ENCODE measurements at places on chromosomes 1 and 21.

DNA sequence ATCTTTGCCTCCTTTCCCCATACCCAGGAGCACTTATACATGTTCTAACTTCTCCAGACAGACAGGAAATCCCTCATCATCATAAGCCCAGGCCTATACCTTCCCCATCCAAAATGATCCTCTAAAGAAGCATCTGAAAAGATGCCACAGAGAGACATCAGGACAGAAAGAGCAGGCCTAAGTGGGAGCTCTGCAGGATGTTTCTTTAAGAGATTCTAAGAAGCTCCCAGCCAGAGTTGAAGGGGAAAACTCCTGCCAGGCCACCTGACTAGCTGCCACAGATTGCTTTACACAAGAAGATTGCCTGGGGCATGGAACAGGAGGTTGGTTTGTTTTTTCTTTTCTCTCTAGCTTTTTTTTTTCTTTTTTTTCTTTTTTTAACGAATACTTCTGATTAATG, 275.8 kb downstream of the VAV3 start:
- H3K4me1 ChIP-seq, result no peaks in the 10 kb centered on the region
- H3K36me3 ChIP-seq, result no peaks in the 10 kb centered on the region
- no peak overlapping the region for H3K4me3 ChIP-seq
- H3K27me3 ChIP-seq, result no peaks in the 10 kb centered on the region
- no peak for DNase-seq
- no peak overlapping the region for H3K27ac ChIP-seq

DNA sequence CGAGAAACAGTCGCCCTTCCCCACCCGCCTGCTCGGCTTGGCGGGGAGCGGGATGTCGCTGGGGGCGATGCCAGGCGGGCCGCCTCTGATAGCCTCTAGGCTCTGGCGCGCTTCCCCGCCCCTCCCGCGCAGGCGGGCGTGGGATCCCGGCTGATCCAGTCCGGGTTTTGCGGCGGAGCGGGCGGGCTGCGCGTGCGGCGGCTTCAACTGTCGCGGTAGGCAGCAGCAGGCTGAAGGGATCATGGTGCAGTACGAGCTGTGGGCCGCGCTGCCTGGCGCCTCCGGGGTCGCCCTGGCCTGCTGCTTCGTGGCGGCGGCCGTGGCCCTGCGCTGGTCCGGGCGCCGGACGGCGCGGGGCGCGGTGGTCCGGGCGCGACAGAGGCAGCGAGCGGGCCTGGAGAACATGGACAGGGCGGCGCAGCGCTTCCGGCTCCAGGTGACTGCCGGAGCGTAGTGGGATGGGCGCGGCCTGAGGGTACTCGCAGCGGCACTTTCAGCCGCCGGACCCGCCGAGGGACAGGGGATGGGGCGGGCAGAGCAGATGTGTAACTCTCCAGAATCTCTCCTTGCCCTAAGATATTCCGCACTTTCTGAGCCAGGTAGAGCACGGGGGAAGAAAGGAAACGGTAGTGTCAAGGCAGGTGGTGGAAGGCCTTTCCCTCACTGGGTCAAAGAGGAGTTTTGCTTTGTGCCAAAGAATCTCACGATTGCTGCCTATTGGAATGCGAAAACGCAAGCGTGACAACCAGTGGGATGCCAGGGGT, at the start of gene FAAH:
Gene FAAH, plus strand, starts transcription at position 210 of the 764 bp plus-strand sequence. Its CDS starts 32 bp downstream, at position 242.
- peak within 1 kb of the TSS; percentile 72 for H3K4me3 ChIP-seq
- H3K36me3 ChIP-seq, result no peaks in the 10 kb centered on the region
- H3K27me3 ChIP-seq, result no peaks in the 10 kb centered on the region
- H3K4me1 ChIP-seq, result peaks cover 12% of the 10 kb centered on the region
- DNase-seq, result peak; percentile 56
- no peak within 1 kb of the TSS for H3K27ac ChIP-seq

GRCh38 chr21:34023691-34024373, 49.5 kb upstream of the MRPS6 start:
- H3K4me3 ChIP-seq, result no peak overlapping the region
- DNase-seq, result no peak
- no peaks in the 10 kb centered on the region for H3K36me3 ChIP-seq
- no peak overlapping the region for H3K27ac ChIP-seq
- H3K4me1 ChIP-seq, result peaks cover 3% of the 10 kb centered on the region

DNA sequence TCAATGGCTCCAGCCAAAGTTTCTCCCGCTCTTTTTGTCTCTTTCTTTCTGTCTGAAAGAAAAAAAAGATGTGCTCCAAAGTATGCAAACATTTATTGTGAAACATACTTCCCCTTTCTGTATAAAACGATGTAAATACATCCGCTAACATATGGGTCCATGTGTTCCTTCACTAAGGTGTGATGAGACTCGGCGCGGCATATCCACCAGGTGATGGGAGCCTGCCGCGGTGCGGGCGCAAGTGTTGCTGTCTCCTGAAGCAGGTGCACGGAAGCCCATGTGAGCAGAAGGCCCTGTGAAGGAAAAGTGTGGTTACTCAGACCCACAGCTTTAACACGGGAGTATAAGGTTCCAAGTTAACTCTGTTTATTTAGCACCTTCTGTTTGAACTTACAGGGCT, 466.6 kb upstream of the C1orf87 start:
- H3K27me3 ChIP-seq, result no peaks in the 10 kb centered on the region
- H3K4me1 ChIP-seq, result no peaks in the 10 kb centered on the region
- H3K36me3 ChIP-seq, result no peaks in the 10 kb centered on the region
- no peak for DNase-seq

- H3K27me3 ChIP-seq, result no peaks in the 10 kb centered on the region
- H3K4me3 ChIP-seq, result no peak overlapping the region
- no peak overlapping the region for H3K27ac ChIP-seq
- no peaks in the 10 kb centered on the region for H3K36me3 ChIP-seq
- no peaks in the 10 kb centered on the region for H3K4me1 ChIP-seq
Measured at GRCh38 chr1:76068542-76068941, 6.0 kb upstream of the ST6GALNAC3 start.

GRCh38 chr1:3356827-3357460, 97.5 kb upstream of the ARHGEF16 start:
- H3K4me3 ChIP-seq, result no peak overlapping the region
- no peaks in the 10 kb centered on the region for H3K36me3 ChIP-seq
- H3K27ac ChIP-seq, result no peak overlapping the region
- no peaks in the 10 kb centered on the region for H3K4me1 ChIP-seq
- no peak for DNase-seq
- H3K27me3 ChIP-seq, result no peaks in the 10 kb centered on the region

DNA sequence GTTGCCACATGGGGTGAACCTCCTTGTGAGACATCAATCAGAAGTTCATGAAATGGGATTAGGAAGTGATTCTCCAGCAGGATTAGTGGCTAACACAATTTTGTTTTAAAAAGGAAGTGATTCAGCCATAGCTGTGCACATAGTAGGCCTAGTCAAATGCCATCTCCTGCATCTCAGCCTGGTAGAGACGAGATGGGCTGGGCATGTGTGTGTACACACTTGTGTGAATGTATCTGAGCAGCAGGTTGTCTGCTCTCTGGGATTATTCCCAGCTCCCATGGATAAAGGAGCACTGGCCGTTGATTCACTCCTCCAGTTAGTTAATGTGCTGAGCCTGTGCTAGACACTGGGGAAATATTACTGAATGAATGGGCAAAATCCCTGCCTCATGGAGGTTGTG, 2.0 kb downstream of the FOXE3 start:
- no peak overlapping the region for H3K4me3 ChIP-seq
- DNase-seq, result no peak
- H3K27me3 ChIP-seq, result peaks cover 81% of the 10 kb centered on the region

GRCh38 chr21:34743831-34744230, 75.0 kb downstream of the CLIC6 start:
- H3K4me3 ChIP-seq, result no peak overlapping the region
- no peak for DNase-seq
- no peaks in the 10 kb centered on the region for H3K4me1 ChIP-seq
- no peaks in the 10 kb centered on the region for H3K27me3 ChIP-seq
- no peaks in the 10 kb centered on the region for H3K36me3 ChIP-seq
- H3K27ac ChIP-seq, result no peak overlapping the region

DNA sequence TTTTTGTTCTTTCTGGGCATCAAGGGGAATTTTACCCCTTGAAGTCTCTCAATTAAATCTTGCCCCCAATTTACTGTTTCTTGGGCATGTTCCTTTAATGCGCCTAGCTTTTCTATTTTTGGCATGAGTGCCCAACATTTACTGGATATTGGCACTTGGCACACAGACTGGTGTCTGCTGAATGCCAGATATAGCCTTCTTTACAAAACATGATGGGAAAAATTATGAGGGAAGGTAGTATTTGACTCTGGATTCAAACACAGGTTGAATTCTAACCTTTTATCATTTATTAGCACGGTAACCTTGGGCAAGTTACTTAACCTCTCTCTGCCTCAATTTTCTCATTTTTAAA, 88.3 kb upstream of the GPR52 start:
- no peaks in the 10 kb centered on the region for H3K27me3 ChIP-seq
- no peaks in the 10 kb centered on the region for H3K4me1 ChIP-seq
- H3K27ac ChIP-seq, result no peak overlapping the region
- H3K36me3 ChIP-seq, result no peaks in the 10 kb centered on the region
- no peak for DNase-seq

All from thymus (tissue), 14 donors.